Left ventricle myocardium inferior (tissue), 1 donor: ENCODE measurements at places on chromosomes 12 and 14.

GRCh38 chr14:91280129-91280528 lies 35.6 kb upstream of the GPR68 start:
- DNase-seq = no peak

- peak; percentile 42 for DNase-seq
These were observed 76.5 kb downstream of the VCPKMT start for GRCh38 chr14:50039734-50040400.

DNA sequence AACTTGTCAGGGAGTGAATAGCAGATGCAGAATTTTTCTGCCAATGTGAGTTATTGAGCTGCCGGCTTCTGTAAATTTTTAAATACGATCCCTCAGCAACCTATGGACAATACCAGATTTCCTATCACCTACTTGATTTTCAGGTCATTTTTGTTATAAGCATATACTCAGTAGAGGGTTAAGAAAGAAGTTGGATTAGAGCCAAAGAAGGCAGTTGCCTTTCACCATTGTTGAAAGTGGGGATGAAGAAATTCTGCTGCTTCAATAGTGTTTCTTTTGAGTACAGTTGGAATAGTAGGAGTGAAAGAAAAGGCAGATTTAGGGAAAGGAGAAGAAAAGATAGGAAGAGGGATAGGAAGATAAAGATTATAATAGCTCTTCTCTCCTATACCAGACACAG lies 197.1 kb downstream of the ATP23 start:
- DNase-seq = no peak

DNA sequence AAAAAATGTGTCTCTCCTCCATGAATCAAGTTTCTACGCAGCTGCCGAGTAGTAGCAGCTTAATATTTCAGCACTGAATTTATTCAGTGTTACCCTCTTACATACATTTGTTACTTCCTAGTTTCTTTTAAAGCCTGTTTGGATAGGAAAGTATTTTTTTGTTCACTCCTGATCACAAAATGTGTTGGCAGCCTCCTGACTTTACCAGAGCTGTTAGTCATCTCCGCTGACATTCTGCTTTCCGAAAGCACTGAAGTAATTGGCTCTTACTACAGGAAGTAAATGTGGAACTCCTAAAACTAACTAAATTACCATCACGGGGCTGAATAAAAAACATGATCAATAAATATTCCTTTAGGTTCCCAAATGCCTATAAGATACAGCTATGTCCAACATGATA lies 225.5 kb downstream of the EPS8 start:
- no peak for DNase-seq

GRCh38 chr14:75570797-75571196 lies 7.6 kb upstream of the FLVCR2 start:
- DNase-seq = no peak

GRCh38 chr12:109875572-109876131 lies 4.7 kb downstream of the GLTP start:
- no peak for DNase-seq

DNA sequence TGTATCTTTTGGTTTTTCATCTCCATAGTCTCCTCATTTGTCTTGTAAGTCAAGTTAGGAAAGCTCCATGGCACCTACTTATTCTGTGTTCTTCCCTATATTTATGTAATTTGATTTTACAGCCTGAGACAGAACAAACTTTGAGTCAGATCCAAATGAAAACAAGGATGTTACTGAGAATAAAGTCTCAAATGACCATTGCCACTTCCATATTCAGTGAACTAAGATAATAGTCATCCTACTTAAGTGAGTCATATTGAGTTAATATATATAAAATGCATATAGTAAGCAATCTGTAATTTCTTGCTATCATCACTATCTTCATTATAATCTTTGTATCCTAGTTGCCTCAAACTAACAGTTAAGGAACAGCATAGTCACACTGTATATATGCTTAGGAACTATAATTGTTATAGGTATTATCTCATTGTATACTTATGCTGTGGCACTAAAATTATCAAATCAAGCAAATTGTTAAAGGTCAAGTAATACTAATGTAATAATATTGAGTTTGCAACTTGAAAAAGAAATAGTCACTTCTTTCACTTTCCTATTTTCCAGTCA lies 30.8 kb downstream of the TMTC3 start:
- no peak for DNase-seq

DNA sequence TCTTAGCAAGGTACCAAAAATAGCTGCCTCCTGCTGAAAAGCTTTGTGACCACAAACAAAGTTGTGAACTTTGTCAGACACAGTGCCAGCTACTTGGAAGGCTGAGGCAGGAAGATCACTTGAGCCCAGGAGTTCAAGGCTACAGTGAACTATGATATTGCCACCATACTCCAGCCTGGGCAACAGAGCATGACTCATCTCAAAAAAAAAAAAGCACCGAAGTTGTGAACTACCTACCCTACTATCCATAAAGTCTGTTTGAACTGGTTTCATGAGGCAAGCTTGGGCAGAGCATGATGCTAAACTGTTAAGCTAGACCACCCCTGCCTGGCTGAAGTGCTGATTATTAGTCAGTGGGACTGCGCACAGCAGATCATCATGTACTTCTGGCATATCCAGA lies 75.5 kb downstream of the RAD52 start:
- no peak for DNase-seq

GRCh38 chr14:37550511-37550910 lies 44.5 kb downstream of the FOXA1 start:
- no peak for DNase-seq

DNA sequence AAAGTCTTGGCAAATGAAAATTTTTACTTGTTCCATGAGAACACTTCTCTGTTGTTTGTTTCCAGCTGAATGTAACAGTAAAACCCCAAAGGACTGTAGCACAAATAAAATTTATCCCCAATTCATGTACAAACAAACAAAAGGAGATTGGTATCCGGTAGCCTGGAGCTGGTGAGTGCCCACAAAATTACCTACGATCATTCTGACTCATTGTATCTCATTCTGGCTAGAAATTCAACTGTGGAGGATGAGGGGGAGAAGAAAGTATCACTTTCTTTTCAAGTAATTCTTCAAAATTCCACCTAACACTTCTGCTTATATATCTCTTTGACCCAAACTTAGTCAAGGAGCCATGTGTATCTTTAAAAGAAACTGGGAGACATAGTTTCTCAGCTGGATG lies 268.5 kb downstream of the ALG10B start:
- DNase-seq = no peak

DNA sequence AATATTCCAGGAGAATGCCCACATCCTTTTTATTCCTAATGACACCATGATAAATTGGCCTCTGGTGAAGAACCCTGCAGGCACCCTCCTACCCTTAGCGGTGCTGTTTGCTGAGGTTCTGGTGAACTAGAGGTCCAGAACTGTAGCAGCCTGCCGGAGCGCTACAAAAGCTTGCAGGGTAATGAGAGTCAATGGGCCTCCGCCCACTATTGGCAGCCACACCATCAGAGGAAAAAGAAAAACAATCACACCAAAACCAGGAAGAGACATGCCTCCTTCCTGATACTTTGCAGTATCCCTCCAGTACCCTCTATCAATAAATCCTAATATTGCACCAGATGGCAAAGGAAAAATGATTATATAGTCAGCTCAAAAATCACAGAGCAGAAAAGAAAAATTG lies 142.9 kb downstream of the SPTSSA start:
- no peak for DNase-seq

- DNase-seq = no peak
These were observed 74.6 kb downstream of the CHGA start for GRCh38 chr14:92997343-92998061.

DNA sequence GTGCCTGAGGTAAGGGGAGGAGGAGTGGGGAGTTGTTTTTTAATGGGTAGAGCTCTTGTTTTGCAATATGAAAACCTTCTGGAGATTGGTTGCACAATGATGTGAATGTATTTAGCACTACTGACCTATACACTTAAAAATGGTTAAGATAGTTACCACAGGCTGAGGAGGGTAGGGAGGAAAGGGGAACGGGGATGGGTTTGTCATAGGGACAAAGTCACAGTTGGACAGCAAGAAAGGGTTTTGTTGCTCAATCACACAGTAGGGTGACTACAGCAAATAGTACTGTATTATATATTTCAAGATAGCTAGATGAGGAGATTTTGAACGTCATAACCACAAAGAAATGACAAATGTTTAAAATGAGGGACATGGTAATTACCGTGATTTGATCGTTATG lies 1562.4 kb downstream of the AACS start:
- no peak for DNase-seq

DNA sequence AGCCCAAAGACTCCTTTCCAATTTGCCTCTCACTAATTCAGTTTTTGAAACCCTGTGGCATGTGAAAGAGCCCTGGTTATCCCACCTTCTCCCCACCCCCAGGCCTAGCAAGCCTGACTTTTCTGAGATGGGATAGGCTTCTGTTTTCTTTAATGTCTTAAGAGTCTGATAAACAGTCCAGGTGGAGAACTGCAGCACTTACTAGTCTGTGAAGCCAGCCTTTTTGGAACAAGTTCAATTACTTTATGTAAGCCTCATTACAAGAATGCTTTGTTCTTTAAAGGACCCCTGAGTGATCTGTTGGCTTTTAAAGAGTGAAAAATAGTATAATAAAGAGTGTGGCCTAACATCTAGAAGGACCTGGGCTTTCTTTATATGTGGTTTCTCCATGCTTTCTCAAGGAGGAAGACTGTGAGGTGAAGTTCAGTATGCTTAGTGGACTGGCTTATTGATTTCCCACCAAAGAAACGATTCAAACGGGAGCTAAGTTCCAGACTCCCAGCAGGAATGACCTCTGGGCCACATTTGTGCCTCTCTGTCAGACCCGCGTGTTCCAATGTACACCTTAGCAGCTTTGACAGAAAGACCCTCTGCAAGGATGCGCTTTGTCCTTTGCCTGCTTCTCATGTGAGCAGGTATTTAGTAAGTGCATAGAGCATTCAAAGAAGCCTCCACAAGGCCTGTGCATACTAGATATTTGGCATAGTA lies 129.5 kb downstream of the DAAM1 start:
- DNase-seq = no peak

DNA sequence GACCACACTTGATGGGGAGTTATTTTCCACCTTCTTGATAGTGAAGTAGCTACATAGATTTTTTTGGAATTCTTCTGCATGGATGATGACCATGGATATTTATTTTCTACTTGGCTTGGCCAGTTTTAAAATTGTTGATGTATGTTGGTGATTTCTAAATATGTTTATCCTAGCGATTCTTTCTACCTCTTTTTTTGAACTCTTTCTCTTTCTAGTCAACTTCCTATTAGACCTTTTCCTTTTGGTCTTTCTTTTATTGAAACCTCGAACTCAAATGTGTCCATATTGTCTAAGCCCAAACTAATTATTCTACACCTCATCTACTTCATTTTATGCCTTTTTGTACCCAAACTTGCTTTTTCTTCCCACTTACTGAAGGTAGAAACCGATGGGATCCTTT lies 37.0 kb downstream of the CCDC91 start:
- DNase-seq = no peak

GRCh38 chr12:68784015-68784414 lies 24.0 kb upstream of the MDM2 start:
- DNase-seq = no peak

GRCh38 chr12:94458877-94459727 lies 565 bp downstream of the CEP83 start:
- no peak for DNase-seq

DNA sequence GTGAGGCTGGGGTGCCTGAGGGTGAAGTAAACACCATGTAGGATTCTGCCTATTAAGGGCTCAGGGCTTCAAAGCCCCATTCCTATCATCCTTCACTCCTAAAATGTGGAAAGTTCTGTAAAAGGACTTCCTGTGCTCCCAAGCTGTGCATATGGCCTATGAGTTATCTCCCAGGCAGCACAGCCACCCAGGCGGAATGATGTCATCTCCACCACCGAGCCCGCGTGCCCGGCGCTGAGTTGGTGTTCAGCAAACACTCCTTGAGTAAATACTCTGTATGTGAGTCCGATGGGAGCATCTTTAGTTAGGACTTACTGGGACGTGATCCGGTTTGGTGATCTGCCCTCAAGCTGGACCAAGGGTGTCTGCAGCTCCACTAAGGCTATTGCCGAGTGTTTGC lies 437.3 kb downstream of the MED13L start:
- no peak for DNase-seq

DNA sequence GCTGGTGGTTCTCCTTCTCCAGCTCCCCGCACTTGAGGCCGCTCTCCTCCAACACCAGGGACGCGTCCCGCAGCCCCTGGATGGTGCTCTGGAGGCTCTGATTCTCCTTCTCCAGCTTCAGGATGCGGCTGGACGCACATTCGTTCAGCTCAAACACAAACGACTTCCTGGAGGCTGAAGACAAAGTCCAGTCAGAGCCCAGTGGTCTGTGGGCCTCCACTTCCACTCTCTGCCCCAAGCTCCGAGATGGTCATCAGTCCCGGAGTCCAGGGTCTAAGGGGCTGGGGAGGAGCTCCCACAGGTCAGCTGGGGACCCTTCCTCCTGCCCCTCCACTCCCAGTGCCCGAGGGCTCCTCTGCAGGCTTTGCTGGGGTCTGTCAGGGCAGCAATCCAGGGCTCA lies 76.6 kb upstream of the GPR68 start:
- no peak for DNase-seq

- DNase-seq = no peak
These were observed 178.5 kb downstream of the SLC35F4 start for GRCh38 chr14:57687416-57687815.

DNA sequence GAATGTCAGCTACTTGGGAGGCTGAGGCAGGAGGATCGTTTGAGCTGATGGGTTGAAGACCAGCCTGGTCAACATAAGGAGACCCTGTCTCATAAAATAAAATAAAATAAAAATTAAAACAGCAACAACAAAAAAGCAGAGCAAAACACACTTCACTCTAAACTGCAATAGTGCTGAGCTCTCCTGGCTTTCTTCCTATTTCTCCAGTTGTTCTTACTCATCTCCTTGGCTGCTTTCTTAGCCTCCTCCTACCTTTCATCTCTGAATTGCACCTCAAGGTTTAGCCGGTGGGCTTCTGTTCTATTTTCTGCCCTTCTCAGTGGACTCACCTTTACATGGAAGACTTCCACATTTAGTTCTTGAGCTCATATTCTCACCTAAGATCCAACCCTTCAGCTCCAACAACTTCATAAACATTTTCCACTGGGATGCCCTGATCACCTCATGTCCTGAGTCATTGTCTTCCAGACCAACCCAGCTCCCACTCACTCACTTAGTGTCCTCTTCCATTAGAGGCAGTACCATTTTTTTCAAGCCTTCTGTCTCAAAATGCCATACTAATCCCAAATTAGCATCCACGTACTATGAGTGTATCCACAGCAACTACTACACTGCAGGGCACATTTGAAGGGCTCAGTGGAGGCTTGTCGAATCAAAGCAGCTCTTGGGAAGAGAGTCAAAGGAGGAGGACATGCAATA lies 41.2 kb upstream of the TMED10 start:
- no peak for DNase-seq

GRCh38 chr12:5521456-5522325 lies 89.8 kb downstream of the NTF3 start:
- DNase-seq = no peak

DNA sequence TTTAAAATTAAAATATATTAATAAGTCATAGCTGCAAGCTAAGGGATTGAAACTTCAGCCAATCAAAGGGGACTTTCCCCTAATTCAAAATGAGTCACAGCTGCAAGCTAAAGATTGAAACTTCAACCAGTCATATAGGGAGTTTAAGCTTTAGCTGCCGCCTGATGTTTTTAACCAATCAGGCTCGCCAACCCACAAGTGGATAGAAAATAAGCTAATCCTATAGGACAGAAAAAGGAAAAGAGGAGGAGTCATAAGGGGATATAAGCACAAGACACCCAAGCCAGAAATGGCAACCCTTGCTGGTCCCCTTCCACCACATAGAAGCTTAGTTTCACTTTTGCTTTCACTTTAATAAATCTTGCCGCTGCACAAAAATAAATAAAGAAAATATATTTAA lies 1154.6 kb downstream of the GALC start:
- no peak for DNase-seq

- no peak for DNase-seq
These were observed 1018.7 kb downstream of the AACS start for GRCh38 chr12:126083926-126084325.
